Activated naive CD8-positive, alpha-beta T cell treated with anti-CD3 and anti-CD28 coated beads, Interleukin-2, amount 10 ng/mL, durations not matched to agents 7 days and 5 days (primary cell): ENCODE measurements at places on chromosomes 2 and 18. TPM values are rescaled to one million over a fixed set of nuclear protein-coding genes. Genes with fewer than 3 reads are reported as not detected.

Gene ATP8B1
- total RNA-seq: 0.25 TPM

Gene GPAT2
- total RNA-seq: 14.0 TPM

Gene SPC25
- total RNA-seq: 35.6 TPM

Gene ALK
- not detected for total RNA-seq

Gene TUBA4B
- total RNA-seq: not detected

Gene NEB
- total RNA-seq: 1.2 TPM

Gene IGFBP2
- 97.3 TPM for total RNA-seq

Gene UGT1A9
- total RNA-seq: not detected

DNA sequence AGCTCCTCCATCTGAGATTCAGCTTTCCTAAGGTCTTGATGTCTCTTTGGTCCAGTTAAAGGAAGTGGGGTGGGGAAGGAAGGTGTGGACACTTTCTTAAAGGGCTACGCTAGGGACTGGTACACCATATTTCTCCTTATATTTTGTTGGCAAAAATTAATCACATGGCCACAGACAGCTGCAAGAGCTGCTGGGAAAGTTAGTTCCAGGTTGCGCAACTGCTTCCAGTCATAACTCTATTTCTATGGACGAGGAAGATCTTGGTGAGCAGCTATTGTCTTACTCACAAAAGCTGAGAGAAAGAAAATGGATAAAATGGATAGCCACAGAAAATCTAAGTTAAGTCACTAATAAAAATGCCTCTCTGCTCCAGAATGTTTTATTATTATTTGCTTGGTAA, 60.7 kb upstream of the PPM1B start:
- no peak for DNase-seq

DNA sequence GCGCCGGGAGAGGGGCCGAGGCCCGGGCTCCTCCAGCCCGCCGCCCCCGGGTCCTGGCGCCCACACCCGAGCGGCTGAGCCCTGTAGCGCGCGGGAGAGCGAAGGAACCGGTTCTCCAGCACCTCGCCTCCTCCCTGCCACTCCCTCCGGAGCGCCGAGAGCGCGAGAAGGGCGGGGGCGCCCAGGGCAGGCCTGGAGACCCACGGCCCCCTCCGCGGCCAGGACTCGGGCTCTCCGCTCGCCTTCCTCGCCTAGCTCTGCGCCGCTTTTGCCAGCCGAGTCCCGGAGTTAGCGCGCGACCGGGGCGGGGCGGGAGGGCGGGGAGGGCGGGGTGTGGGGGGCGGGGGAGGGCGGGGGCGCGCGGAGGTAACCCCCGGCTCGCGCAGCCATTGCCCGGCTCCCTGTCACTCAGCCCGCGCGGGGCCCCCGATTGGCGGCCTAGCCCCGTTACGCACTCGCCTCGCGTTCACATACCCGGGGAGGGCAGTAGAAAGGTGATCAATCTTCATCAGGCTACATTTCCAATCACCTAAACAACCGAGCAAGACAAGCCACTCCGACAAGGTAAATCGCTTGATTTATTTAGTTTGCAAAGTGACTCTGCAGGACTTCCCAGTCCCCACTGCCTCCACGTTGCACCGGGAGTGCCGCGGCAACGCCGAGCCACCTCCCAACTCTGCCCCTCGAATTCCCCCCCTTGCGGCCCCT, at the start of gene OTX1:
TSS of gene OTX1 (plus strand) at position 497 of the 708 bp plus-strand sequence. CDS start 2,161 bp downstream, outside the sequence.
- DNase-seq: peak; percentile 81

DNA sequence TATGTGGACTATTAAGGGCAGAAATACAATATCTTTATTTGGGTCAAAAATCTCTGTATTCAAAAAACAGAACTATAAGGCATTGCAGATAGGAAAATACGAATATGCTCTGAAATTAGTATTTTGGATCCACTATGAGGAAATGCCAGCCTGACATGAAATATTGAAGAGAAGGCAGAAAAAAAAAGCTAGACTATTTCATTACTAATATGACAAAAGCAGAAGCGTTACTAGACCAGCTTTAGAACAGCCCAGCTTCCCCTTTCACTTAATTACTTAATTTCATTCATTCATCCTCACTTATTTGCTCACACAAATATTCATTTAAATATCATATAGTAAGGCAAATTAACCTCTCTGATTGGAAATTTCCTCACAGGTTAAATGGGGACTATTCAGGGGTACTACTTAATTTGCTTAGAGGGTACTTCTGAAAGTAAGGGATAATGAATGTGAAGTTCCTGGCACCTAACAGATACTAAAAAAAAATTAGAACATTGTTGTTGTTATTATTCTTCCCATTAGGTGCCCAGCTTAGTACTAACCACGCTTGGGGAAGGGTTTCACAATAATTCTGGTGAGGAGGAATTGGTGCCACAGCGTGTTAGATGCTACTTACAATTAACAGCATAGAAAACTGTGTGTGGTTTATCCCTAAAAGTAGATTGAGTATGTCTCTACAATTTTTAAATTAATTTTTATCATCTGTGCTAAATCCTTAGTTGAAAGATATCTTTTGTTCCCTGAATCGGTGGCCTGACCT, 71.1 kb upstream of the CTLA4 start:
- DNase-seq: no peak

GRCh38 chr18:48862132-48862531, 88.6 kb downstream of the SMAD7 start:
- no peak for DNase-seq

- DNase-seq: no peak
These were observed 238.1 kb downstream of the KLHL29 start for GRCh38 chr2:23622966-23623675.

DNA sequence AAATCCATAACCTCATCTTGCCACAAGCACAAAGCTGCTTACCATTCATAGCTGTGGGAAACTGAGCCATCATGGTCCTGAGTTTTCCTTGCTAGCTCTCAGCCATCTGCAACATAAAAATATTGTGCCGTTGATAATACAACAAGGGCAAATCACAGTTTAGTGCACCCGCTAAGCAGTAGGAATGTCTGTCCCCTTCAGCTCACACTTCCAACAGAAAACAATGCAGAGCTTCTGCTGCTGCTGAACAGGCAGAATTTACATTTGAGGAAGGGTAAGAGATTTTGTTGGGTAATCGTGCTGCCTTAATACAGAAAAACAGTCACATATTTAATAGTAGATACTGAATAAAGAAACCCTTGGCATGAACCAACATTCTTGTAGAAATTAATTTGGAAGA, 32.3 kb downstream of the ITSN2 start:
- no peak for DNase-seq

DNA sequence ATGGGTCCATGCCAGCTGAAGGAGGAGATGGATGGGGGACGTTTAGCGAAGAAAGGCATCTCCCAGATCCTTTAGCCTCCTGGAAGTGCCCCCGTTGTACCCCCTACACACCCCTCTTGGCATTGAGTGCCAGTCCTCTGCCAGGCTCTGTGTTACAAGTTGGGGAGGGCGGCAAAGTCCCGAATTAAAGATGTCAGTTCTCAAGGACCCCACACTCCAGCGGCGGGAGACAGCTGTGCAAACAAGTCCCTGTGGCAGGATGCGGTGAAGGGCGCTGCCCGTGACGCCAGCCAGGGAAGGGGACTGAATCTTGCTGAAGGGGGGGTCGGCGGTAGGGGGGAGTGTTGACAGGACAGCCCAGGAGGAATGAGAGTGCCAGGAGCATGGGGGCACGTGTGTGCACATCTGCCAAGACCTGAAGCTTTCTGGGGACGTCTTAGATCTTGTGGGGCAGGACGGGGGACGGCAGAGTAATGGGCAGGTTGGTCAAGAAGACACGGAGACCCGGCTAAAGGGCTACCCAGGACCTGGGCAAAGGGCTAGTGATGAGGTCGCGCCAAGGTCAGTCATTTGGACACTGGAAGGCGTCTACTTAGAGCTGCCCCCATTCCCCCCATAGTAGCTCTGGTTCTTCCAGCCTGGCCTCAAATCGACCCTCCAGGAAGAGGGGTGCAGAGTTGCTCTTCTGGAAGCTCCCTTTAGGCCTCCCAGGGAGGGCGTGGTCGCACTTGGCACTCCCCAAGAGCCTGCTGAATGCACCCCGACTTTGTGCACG, 2.8 kb upstream of the CTDSP1 start:
- DNase-seq: peak; percentile 83

DNA sequence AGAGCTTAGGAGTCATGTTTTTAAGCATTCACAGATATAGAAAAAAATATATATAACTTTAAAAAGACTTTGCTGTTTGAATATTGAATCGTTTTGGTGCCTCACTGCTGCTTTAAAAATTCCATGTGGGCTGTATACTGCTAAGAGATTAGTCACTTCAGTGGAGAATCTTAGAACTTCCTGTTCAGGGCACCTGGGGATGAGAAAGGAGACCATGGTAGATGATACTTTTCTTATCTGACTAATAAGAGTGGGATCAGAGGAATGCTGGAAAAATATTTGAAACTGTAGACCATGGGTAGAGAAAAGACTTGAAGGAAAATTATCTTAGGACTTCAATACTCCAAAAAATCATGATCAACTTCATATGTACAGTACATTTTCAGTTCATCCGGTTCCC, 442.2 kb upstream of the SETBP1 start:
- no peak for DNase-seq

DNA sequence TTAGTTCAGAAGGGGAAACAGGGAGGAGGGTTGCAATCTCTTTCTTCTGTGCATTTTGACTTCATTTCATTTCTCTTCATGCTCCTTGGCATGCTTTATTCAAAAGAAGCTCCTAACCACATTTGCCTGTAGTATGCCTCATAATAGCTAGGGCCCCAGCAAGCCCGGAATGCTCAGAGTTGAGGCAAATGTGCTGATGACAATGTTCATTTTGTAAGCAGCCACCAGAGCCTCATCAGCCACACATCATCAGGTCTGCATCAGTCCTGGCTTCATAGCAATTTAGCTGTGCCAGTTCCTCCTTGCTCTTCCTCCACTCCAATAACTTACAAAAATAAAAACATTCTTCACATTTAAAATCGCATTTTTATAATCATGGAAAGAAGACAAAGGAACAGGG, 65.4 kb upstream of the MMADHC start:
- no peak for DNase-seq

GRCh38 chr2:20599861-20600461, 50.9 kb downstream of the HS1BP3 start:
- peak; percentile 8 for DNase-seq

DNA sequence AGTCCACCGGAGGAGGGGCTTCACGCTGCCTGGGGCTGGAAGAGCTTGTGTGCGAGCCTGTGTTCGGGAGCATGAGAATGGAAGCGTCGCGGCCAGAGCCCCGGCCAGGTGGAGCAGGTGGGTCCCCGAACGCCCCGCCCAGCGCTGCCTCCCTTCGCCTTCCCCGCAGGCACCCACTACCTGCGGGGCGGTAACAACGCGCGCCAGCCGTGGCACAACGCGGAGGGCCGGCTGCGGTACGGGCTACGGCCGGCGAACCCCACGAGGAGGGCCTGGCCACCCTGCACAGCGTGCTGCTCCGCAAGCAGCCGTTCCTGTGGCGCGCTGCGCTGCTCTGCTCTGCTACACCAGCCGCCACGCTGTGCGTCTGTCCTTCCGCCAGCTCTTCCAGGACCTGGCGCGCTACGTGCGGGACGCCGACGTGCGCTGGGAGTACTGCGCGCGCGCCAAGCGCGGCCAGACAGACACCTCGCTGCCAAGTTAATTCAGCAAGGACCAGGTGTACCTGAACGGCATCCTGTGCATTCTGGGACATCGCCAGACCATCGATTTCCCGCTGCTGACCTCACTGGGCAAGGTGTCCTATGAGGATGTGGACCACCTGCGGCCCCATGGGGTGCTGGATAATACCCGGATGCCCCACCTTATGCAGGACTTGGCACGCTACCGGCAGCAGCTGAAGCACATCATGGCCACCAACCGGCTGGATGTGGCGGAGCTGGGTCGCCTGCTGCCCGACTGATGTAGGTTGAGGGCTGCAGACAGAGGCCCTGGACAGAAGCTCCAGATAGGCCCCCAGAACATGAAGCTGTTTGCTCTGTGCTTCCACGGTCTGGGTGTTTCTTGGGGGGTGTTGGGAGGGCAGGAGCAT, 200.6 kb downstream of the NAPG start:
- DNase-seq: peak; percentile 31

DNA sequence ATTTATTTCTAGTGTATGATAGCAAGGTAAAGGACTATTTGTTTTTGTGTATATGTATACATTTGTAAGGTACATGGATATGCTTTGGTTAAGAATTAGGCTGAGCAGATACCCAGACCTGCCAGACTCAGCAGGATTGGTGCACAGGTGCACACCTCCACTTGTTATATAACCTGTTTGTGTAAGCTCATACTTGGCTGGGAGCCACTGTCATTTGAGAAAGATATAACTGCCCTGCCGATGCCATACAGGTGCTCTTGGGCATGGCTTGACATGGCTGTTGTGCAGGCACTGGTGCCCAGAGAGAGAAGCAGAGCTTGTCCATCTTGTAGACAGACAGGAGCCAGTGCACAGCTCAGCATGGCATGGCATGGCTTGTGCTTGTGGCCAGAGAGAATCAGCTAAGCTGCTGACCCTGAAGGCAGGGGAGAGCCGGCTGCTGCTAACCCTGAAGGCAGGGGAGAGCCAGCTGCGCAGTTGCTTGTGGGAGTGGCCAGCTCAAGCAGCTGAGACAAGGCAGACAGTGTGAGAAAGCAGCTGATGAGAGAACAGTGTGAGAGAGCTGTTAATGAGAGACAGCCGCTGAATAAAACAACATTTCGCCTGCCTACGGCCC, 136.5 kb downstream of the RNF144A start:
- DNase-seq: no peak

DNA sequence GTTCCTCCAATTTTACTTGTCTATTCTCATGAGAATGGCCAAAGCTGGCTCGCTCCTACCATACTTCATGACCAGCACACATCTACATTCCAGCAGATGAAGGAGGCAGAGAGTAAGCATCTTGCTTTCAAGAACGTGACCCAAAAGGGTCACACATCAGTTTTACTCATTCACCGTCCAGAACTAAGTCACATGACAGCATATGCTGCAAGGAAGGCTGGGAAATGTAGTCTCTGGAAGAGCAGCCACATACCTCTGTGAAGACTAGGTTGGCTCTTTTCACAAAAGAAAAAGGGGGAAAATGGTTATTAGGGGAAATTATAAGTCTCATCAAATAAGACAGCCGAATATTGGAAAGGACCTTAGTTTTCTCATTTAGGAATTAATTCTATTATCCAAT, 835.3 kb downstream of the EPHA4 start:
- no peak for DNase-seq
